ENCODE measurements at places on chromosomes 4 and X.

DNA sequence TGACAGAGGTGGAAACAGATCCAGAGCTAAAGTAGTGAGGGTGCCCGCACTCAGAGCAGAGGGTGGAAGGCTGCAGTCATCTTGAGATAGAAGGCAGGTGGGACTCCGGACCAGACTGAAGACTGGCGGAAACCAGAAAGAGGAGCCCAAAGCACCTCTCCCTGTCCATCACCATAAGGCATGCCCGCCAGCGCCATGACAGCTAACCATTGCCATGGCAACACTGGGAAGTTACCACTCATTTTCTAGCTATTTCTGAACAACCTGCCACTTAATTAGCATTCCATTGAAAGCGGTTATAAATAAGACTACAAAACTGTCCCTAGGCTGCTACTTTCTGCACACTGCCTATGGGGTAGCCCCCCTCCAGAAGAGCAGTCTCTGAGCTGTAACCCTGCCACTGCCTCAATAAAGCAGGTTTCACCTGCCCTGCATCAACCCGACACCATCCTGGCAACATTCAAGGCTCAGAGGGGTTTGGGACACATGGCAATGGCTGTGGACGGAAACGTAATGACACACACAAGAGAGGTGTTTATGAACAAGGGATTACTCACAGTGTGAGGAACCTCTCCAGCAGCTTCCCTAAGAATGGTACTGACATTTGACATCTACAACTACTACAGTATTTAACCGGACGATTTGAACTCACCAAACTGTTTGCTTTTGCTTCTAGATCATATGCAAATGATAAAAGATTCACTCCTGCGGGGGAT, 27.8 kb upstream of the FGFBP2 start:
- peak; percentile 19 for DNase-seq

GRCh38 chrX:130413415-130413814, 11.6 kb downstream of the RBMX2 start:
- no peak for DNase-seq

DNA sequence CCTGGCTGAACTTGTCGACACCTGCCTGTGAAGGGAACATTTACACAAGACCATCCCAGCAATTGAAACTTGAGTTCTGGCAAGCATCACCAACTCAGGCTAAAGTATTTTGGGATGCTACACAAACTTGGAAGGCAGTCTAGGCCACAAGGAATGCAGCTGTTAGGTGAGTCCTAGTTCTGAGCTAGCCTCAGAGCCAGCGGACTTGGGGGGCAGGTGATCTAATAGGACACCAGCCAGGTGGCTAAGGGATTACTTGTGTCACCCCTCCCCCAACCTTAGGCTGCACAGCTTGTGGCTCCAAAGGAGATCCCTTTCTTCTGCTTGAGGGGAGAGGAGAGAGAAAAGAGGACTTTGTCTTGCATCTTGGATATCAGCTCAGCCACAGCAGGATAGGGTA, 62.3 kb upstream of the DKK2 start:
- DNase-seq = no peak

DNA sequence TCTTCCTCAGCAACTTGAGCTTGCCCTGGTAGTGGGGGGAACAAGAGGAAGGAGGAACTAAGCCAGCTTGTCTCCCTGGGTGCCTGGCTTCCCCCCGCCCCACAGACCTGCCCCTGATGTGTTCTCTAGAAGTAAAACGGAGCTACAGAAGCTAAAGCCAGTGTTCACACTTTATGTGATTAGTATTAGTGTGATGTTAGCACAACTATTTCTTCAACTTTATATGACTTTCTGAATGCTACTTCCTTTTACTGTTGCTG, 10.7 kb downstream of the RGS12 start:
- DNase-seq = no peak

Data from PC-3 (cell line).